ENCODE measurements at places on chromosomes 11 and 22.

GRCh38 chr11:64659417-64660144 lies 63.4 kb downstream of the NRXN2 start:
- peak; percentile 74 for DNase-seq

- DNase-seq: no peak
Observed at GRCh38 chr11:8685820-8686219, 3.2 kb downstream of the RPL27A start.

GRCh38 chr11:12008790-12009616 lies 577 bp upstream of the DKK3 start:
- no peak for DNase-seq

DNA sequence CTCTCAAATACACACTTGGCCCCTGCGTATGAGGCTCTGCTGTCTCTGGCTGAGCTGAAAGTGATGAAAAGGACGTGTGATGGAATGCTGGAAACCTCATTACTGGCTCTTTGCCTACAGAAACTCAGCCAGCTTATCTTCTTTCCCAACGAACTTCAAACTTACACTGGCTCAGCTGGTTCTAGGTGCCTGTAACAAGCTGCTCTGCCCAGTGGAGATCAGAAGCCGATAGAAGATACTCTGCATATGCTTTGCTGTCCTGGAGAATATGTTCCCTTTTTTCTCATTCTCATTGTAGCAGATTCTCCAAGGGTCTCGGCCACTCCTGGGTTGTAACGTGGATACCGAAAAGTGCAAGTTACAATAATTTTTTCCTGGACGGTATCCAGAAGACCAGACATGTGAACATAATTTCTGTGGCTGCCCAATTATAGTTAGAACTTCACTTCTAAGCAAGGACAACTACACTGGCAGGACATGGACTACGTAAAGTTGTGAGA lies 405.3 kb upstream of the CCDC90B start:
- no peak for DNase-seq

GRCh38 chr11:109970516-109971183 lies 122.5 kb upstream of the ZC3H12C start:
- DNase-seq: no peak

- no peak for DNase-seq
Observed at GRCh38 chr11:94938095-94939055, 35.0 kb downstream of the CWC15 start.

GRCh38 chr11:100740440-100740839 lies 53.4 kb downstream of the ARHGAP42 start:
- no peak for DNase-seq

GRCh38 chr11:1206391-1207271 lies 16.2 kb upstream of the MUC5B start:
- DNase-seq: no peak

DNA sequence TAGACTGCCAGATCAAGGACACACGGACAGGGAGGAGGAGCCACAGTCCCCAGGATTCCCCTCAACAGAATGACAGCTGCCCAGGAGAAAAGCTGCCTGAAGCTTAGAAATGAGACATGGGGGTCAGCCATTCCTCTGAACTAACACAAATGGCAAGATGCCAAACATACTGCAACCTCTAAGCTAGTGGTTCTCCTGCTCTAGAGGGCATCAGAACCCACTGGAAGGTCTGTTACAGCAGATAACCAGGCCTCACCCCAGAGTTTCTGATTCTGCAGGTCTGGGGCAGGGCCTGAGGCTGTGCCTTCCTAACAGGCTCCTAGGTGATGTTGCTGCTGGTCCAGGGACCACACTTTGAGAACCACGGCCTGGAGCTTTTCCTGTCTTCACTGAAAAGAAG lies 28.6 kb upstream of the BID start:
- peak; percentile 71 for DNase-seq

DNA sequence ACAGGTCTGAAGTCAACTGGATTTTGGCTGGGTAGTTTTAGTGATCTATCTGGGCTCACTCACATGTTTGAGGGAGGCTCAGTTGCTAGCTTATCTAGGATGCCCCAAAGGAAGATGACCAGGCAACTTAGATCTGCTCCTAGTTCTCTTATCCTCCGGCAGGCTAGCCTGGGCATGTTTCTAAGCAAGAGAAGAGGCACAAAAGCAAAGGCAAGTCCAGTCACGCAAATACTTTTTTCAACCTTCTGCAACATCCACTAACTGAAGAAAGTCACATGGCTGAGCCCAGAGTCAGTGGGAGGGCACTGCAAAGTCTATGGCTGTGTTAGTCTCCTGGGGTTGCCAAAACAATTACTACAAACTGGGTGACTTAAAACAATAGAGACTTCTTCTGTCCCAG lies 32.9 kb upstream of the FSHB start:
- no peak for DNase-seq

DNA sequence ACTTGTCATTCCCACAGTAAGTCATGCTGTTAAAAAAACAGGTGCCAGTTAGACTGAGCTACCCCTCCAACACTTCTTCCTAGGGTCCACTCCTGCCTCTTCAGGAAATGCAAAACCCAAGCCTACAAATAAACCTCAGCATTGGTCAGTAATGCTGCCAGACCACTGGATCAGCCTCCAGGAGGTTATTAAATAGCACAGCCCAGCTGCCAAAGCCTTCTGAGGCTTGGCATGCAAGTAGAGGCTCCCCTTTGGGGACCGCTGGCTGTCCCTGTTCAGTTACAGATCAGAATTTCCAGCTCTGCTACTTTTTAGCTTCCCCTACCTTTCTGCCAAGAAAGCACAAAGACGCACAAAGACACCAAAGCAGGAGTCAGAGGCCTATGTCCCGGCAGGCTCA lies 33.3 kb downstream of the ABTB2 start:
- no peak for DNase-seq

GRCh38 chr11:46540807-46541206 lies 53.0 kb downstream of the AMBRA1 start:
- DNase-seq: no peak

GRCh38 chr11:44177905-44178304 lies 82.4 kb downstream of the EXT2 start:
- DNase-seq: no peak

- DNase-seq: no peak
Observed at GRCh38 chr11:37671321-37671720, 1073.3 kb upstream of the RAG2 start.

- no peak for DNase-seq
Observed at GRCh38 chr11:69213316-69213715, 57.6 kb downstream of the SMIM38 start.

GRCh38 chr22:23083315-23084021 lies 13.1 kb downstream of the GNAZ start:
- no peak for DNase-seq

DNA sequence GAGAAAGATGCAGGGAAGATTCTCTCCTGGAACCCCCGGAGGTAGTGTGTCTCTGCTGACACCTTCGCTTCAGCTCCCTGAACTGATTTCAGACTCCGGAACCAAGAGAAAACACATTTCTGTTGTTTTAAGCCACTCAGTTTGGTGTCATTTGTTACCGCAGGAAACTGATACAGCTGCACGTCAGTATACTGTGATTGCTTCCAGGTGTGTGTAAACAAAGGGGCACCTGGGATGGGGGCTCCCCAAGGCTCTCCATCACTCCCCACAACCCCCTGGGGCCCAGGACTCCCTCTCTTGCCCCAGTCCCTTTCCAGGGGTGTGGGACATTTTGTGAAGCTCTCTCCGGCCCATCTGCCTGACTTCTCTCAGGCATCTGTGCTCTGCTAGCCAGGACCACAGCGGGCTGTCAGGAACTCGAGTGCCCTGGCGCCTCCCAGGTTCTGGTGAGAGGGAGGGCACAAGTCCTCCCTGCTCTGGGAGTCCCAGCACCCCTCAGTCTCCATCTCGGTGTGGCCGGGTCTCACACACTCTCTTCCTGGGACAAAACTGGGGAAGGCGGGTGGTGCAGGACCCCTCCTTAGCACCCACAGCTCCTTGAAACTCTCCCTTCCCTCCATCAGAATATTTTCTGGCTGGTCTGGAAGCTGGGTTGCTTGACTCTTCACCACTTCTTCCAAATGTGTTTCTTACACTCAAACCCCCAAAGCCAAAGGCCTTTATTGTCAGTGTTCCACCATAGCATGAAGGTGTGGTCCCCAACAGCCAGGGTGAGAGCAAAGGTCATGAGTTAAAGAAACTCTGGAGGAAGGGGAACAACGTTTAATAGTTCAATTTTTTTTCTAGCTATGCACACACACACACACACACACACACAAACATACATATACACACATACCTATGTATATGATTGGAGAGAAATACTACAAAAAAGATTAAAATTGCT lies 35.0 kb upstream of the TSKU start:
- no peak for DNase-seq

- no peak for DNase-seq
Observed at GRCh38 chr11:80077113-80077512, 636.3 kb upstream of the TENM4 start.

DNA sequence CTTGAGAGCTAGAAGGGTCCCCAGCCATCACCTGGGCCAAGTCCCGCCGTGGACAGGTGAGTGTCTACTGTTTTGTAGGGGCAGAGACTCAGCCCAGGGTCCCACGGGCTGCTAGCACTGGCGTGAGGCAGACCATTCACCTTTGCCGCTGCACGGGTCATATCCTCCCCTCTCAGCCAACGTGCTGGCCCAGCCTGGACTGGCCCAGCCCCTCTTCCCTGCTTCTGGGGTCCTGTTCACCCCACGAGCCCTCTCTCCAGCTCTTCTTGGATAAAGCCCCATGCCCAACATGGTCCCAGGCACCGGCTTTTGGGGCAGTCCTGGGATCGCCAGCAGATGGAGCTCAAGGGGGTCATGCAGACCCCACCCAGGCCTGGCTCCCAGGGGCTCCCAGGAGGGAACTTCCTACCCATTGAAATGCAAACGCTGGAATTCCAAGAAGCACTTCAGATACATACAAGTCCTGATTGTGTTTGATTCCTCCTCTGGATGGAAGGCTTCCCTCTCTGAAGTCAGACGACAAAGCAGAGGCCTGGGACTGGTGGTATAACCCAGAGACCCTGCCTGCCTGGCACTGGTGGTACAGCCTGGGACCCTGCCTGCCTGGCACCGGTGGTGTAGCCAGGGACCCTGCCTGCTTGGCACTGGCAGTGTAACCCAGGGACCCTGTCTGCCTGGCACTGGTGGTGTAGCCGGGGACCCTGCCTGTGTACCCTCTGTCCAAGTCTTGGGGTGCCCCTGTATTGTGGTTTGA lies 8.9 kb upstream of the SEPTIN5 start:
- DNase-seq: no peak

GRCh38 chr22:30198152-30198825 lies 48.3 kb downstream of the LIF start:
- DNase-seq: no peak

DNA sequence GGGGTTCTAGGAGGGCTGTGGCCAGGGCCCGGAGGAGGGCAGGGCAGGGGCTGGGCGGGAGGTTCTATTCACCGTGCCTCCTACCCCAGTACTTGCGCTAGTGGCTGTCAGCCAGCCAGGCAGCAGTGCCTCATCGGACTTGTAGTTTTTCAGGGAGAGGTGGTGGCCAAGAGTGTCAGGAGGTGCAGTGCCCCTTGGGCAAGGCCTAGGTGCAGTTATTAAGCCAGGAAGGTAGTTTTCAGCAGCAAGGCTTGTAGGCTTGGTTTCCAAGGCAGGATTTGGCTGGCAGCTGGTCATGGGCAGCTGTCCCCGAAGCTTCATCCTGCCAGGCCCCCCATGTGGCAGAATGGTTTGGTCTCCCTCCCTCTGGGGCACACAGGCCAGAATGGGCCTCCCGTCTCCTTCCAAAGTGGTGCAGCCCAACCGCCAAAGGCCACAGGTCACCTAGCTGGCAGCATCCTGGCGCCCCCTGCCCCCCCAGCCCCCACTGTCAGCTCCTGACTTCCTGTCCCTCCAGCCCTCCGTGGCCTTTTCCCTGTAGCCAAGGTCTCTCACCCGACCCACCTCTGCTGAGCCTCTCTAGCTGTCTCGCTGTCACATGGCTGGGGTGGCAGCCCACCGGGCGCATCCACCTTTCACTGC lies 8.5 kb downstream of the CCDC88B start:
- DNase-seq: no peak

GRCh38 chr11:9777525-9777924 lies 113.6 kb downstream of the SWAP70 start:
- no peak for DNase-seq

- no peak for DNase-seq
Observed at GRCh38 chr11:33437529-33437928, 180.3 kb downstream of the HIPK3 start.

- no peak for DNase-seq
Observed at GRCh38 chr11:100674212-100674611, 12.9 kb upstream of the ARHGAP42 start.

DNA sequence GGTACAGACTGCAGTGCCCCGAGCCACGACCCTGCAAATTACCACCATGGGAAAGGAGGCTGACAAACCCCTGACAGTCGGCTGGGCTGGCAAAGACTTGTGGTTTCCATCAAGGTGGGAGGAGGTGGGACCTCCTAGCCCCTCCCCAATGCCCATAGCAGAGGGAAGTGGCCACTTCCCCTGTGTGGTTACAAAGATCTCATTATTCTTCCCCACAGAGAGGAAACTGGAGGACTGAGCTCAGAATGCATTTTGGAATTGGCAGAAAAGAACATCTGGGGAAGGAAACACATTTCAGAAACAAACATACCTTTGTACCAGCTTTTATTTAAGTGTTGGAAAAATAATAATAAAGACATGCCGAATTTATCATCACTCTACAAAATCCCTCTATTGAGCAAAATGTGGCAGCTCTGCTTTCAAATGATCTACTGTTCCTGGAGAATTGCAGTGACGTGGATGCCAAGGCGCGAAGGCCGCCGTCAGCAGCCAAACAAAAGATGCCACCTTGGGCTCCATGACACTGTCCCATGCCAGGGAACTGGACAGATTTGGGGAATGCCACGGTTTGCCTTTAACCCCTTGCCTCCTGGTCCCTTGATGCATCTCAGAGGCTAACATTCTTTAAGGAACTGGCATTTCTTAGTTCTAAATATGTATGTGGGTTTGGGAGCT lies 169.6 kb downstream of the CRYBB2 start:
- DNase-seq: peak; percentile 59

- DNase-seq: no peak
Observed at GRCh38 chr11:66962247-66962646, 4.1 kb upstream of the PC start.

GRCh38 chr22:44025171-44026065 lies 1.3 kb downstream of the PARVB start:
- peak; percentile 75 for DNase-seq

DNA sequence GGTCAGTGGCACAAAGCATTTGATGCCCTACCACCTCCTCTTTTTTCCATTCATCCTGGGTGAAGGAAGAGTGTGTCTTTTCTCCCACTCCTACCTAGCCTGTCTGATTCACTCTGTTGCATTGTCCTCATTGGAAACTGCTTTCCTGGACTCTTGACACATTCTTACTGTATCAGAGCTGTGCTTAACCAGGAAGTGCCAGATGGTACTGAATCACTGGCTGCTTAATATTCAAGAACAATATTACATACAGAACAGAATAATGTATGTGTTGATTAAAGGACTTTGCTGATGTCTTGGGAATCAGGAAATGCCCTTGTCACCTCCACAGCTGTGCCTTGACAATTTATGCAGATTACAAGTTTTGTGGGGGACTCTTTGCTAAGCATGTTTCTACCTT lies 44.4 kb downstream of the SVIP start:
- peak; percentile 11 for DNase-seq

GRCh38 chr11:131025020-131025419 lies 108.7 kb upstream of the SNX19 start:
- DNase-seq: no peak
